ENCODE measurements at places on chromosomes 7 and 10.

GRCh38 chr7:31082447-31082846 is 30.3 kb downstream of the ADCYAP1R1 start:
- DNase-seq = no peak

- no peak for DNase-seq
These were observed 202.8 kb upstream of the IGFBP3 start for GRCh38 chr7:46123756-46124343.

DNA sequence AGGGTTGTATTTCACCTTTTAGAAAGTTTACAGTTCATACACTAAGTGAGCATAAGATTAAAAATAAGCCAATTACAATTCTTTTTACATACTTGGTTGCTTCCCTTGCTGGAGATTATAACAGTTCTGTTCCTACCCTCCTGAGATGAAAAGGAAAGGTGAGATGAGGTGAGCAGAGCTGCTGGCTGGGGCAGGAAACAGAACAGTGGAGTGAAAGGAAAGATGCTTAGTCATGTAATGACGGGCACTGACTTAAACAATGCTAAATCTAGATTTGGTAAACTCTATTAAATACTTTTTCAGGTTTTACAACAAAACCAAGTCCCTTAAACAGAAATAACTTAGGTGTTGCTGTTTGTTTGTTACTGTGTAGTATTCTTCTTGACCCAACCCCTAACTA is 19.9 kb upstream of the ZEB1 start:
- no peak for DNase-seq

DNA sequence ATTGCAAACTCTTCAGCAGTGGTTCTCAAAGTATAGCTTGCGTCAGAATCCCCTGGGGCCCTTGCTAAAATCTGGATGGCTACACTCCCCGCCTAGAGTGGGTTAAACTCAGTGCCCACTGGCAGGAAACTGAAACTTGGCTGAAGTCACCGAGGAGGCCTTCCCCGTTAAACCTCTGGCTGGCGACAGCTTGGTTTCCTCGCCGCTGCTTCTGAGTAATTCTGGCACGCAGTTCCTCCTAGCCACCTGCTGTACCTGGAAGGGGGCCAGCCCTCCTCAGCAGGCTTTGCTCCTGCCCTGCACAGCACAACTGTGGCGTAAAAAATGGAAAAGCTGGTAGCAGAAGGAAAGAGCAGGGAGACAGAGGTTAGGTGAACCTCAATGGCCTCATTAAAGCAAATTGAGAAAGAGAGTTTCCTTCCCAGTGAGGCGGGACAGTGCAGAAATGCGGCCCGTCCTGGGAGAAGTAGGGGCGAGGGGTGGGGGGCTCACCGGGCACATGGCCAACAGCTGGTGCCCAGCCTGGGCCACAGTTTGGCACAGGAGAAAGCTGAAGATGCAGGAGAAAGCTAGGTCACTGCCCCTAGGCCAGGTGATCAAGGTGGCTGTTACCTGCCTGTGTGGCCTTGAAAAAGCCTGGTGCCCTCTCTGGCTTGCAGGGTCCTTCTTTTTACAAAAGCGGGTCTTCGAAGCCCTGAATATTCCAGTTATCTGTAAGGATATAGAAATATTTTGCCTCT is 46.6 kb downstream of the ALOX5 start:
- peak; percentile 13 for DNase-seq

DNA sequence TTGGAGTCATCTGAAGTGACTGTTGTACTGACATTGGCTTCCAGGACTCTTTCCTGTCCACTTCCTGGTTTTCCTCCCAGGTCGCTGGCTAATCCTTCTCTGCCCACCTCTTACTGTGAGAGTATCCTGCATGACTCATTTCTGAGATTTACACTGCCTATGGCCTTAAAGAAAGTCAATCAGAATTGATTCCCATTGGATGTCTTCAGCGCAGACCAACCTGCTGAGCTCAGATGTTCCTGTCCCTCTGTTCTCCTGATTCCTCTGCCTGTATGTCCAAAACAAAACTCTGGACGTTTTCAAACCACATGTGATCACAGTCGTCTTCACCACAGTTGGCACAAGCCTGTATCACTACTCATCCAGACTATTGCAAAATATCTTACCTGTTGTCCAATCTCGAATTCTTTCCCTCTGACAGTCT is 262.1 kb downstream of the CREB5 start:
- no peak for DNase-seq

DNA sequence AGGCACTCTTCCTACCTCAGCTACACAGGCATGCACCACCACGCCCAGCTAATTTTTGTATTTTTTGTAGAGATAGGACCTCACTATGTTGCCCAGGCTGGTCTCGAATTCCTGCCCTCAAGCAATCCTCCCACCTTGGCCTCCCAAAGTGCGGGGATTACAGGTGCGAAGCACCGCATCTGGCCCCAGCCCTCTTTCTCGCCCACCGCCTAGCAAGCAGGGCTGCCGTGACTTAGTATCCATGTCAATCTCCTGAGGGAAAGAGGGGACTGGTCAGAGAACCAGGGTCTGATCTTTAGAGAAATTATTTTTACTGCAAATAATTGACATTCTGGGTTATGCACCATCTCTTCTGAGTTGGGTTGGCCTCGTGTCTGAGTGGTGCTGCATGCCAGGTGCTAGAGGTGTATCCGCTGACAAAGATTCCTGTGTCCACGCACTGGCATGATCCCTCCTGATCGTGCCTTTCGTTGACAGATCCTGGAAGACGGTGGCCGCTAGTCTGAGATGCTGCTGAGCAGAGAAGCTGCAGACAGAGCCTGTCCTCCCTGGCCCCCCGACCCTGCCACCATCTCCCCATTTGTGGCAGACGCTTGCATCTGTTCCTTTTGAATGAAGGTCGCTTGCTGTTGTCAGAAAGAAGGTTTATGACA is 22.7 kb downstream of the WIPI2 start:
- no peak for DNase-seq

DNA sequence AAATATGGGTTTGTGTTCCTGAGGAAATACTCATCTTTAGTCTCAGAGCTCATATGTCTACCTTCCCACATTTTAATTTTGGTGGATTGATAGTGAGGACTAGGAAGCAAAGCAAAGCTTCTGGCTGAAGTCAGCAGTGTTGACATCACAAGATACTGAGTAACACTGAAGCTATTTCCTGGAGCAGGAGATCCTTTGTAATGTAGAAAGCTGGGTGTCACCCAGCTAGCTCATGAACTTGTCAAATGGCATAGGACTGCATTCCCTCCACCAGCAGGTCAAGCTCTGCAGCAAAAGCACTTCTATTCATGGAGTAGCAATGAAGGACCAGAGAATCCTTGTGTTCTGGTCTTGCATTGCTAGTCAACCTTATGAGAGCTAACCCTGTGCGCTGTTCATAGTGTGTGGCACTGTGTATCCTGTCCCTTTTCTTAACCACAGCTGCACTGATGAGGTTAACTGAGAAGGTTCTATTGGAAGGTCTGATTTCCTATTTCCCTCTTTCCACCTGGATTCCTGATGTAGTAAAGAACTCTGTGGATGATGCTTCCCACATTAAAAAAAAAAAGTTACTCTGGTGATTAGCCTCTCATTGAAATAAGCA is 94.8 kb upstream of the ZNF804B start:
- DNase-seq = no peak

- no peak for DNase-seq
These were observed 26.1 kb upstream of the RSU1 start for GRCh38 chr10:16843252-16843870.

DNA sequence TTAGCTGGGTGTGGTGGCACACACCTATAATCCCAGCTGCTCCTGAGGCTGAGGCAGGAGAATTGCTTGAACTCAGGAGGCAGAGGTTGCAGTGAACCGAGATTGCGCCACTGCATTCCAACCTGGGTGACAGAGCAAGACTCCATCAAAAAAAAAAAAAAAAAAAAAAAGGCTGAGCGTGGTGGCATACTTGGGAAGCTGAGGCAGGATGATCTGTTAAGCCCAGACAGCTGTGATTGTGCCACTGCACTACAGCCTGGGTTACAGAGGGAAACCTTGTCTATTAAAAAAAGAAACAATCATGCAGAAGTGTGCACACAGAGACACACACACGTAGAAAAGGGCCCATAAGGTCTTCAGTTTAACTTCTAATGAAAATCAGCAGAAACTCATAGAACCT is 150.6 kb downstream of the TPST1 start:
- DNase-seq = no peak

GRCh38 chr7:55140941-55141278 is 122.1 kb downstream of the EGFR start:
- DNase-seq = no peak

- no peak for DNase-seq
These were observed 101.3 kb upstream of the SKAP2 start for GRCh38 chr7:26965724-26966123.

GRCh38 chr7:141133646-141134045 is 59.8 kb downstream of the TMEM178B start:
- DNase-seq = no peak

- DNase-seq = no peak
These were observed 509.7 kb upstream of the AKR1E2 start for GRCh38 chr10:4316161-4316810.

DNA sequence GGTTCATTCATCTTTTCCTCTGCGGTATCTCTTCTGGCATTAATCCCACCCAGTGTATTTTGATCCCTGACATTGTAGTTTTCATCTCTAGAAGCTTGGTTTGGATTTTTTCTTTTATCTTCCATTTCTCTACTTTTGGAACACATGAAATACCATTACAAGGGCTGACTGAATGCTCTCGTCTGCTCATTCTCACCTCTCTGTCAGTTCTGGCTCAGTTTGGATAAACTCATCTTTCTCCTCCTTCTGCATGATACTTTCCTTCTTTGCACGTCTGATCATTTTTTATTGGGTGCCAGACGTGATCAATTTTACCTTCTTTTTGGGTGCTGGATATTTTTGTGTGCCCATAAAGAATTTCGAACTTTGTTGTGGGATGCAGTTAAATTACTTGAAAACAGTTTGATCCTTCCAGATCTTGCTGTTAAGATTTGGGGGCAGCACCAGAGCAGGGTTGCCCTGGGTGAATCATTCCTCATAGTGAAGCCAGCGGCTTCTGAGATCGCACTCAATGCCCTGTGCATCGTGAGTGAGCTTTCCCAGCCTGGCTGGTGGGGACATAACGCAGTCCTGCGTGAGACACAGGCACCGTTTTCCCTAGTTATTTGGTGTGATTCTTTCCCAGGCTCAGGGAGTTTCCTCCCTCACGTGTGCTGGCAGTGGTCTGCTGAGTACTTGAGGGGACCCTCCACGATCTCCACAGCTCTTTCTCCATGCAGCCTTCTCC is 53.8 kb downstream of the LHPP start:
- no peak for DNase-seq

DNA sequence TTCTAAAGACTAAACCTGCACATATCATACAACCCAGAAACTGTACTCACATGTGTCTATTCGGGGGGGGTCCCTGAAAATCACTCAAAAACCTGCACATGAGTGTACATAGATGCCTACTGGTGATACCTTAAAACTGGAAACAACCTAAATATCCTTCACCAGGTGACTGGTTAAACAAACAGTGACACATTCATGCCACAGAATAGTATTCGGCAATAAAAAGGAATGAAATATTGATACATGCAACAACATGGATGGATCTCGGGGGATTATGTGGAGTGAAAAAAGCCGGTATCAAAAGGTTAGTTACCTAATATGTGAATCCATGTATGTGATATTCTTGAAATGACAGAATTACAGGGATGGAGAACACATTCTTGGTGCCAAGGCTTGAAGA is 32.1 kb upstream of the EGFR start:
- no peak for DNase-seq

- no peak for DNase-seq
These were observed 163.2 kb downstream of the NOC3L start for GRCh38 chr10:94199565-94199964.

DNA sequence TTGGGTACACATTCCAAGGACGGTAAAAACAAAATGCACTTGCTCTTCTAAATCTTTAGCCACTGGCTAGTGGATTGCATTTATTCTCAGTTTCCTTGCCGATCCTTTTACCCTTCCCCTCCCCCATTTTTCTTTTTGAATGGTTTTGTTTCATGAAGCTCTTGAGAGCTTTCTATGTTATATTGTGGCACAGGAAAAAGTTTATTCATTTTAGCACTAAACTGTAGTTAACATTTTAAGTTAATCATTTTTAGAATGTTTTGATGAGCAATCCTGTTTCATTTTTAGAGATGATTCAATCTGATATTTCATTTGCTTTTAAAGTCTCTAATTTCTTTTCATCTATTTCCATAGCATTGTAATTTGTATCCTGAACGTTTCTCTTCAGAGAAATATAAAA is 24.0 kb downstream of the ZEB1 start:
- DNase-seq = no peak

- no peak for DNase-seq
These were observed 225.0 kb downstream of the AUTS2 start for GRCh38 chr7:69823151-69823744.
